NCI-H2107 (cell line): ENCODE measurements at places on chromosomes 6 and 20.

GRCh38 chr6:109870089-109870410 lies 108.1 kb upstream of the GPR6 start:
- DNase-seq: no peak

- DNase-seq: no peak
These were observed 18.0 kb downstream of the ZNF217 start for GRCh38 chr20:53575481-53576194.

- DNase-seq: no peak
These were observed 96.4 kb downstream of the IRF4 start for GRCh38 chr6:487956-488355.

DNA sequence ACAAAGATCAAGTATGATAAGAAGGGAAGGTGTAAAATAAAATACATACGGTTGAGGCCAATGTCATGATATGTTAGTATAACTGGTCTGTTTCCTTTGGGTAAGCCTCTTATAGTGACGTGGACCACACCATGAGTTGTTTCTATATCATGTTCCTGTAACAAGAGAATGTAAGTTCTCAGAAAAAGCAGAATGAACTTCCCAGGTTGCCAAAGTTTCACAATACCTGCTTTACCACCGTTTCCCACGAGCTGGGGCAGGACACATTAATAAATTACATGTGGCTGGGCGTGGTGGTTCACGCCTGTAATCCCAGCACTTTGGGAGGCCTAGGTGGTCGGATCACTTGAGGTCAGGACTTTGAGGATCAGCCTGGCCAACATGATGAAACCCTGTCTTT lies 42.6 kb upstream of the SLA2 start:
- DNase-seq: no peak

GRCh38 chr6:56021943-56022342 lies 146.6 kb upstream of the BMP5 start:
- DNase-seq: no peak
